SW480 (cell line): ENCODE measurements at places on chromosomes 2 and 18.

GRCh38 chr18:55245211-55245614 is 286.0 kb upstream of the CCDC68 start:
- no peak for DNase-seq

DNA sequence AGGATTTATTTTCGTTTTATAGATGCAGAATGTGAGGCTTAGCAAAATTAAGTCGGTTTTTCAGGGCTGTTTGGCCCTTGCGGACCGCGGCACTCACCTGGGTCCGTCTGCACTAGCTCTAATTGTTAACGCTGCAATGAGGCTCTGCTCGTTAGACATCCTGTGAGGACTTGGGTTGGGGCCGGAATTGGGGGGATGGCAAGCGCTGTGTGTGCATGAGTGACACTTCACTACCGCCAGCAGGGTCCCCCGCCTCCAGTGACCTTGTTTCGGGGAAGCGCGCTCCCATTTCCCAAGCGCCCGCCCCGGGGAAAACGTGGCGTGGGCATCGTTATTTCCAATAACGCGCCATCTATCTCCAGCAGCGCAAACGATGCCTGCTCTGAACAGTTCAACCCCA is 54.2 kb downstream of the KCNG2 start:
- no peak for DNase-seq

GRCh38 chr18:73824671-73825070 is 323.0 kb downstream of the FBXO15 start:
- no peak for DNase-seq

- DNase-seq: no peak
These were observed 410.8 kb upstream of the REG3G start for GRCh38 chr2:78614726-78615125.

GRCh38 chr18:65751155-65752085 is 608 bp downstream of the CDH7 start:
- no peak for DNase-seq

- no peak for DNase-seq
These were observed 285.4 kb upstream of the MGAT5 start for GRCh38 chr2:133968446-133968845.

DNA sequence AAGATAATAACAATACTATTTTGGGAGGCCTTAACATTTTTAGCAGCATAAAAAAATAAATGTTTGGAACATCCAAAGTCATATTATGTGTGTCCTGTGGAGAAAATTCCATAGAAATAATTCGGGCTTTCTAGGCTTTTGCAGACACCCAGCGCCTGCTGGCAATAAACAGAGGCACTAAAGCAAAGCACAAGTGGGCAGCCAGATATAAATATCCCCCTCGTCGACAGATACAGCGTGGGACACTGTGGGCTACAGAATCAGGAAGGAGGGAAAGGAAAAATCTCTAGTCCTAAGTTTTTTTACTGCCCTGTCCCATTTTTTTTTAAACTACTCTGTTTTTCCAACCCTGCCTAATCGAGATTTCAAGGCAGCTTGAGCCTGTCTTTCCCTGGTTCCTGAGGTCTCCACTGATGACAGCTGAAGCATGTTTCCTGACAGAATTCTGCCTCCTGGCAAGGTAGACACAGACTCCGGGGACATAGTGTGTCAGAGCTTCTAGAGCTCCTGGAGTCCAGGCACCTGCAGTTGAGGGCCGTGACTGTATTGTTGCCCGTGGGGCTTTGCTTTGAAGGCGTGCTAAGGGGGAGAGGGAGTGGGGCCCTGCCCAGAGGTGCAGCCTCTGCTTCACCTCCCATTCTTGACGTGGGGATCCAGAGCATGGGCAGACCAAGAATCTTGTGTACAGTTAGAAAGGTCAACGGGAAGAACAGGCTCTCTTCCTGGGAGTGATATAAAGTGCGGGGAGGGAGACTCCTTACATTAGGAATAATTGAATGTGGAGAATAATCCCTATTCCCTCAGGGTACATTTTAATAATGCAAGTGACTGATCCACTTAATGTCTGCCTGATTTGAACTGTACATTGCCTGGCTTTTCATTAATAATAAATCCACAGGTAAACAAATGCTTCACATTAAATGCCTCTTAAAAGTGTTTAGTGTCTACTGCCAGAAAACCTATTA is 232.3 kb downstream of the DCC start:
- DNase-seq: no peak

- no peak for DNase-seq
These were observed 432.8 kb downstream of the METTL4 start for GRCh38 chr18:2138552-2138951.

DNA sequence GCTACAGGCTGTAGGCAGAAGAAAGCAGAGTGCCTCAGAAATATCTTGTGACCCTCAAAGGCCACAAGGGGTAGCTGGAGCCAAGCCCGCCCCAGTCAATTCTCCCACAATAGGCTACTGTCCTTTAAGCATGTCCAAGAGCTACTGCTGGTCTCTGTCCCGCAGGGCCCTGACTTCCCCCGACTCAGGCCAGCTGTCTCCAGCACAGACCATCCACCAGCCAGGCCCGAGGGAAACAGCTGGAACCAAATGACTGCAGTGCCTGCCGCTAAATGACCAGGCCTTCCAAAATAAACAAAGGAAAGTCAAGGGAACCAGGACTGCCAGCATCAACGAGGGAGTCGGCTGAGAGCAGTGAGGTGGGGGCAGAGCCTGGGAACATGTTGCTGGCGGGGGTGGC is 36.7 kb downstream of the MCFD2 start:
- DNase-seq: no peak
